CD8-positive, alpha-beta memory T cell (primary cell): ENCODE measurements at places on chromosomes 2 and 18.

GRCh38 chr2:42267530-42267929 lies 93.5 kb downstream of the COX7A2L start:
- no peak for DNase-seq

GRCh38 chr2:145813481-145813880 lies 1293.6 kb upstream of the ZEB2 start:
- DNase-seq: no peak

GRCh38 chr2:71748227-71748626 lies 294.9 kb downstream of the DYSF start:
- no peak for DNase-seq

DNA sequence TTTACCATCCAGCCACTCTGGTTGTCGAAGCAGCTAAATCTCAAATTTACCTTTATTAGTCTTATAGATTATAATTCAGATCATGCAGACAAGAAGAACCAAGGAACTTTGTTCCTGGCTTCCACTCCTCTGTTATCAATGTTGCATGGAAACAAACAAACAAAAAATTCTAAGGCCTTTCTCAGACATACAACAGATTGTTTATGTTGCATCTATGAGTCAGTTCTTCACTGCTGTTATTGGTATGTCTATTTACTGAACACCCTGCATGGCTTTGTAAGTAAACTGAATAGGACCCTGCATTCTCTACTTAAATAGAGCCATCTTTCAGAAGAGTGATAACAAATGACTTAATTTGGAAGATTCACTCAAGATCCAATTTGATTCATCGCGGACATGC lies 1.6 kb upstream of the ANKRD44 start:
- DNase-seq: no peak

DNA sequence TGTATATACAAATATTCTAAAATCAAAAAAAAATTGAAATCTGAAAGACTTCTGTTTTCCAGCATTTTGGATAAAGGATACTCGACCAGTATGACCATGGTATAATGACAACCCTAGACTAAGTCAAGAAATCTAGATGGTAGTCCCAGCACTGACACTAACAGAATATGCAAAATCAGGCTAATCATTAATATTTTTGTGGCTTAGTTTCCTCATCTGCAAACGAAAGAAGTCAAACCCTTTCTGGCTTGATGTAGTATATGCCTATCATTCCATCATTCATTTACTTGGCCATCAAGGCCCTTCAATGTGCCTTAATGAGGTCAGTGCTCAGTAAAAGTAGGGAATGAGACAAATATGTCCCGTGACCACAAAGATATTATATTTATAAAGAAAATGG lies 83.5 kb downstream of the NCKAP5 start:
- DNase-seq: no peak

DNA sequence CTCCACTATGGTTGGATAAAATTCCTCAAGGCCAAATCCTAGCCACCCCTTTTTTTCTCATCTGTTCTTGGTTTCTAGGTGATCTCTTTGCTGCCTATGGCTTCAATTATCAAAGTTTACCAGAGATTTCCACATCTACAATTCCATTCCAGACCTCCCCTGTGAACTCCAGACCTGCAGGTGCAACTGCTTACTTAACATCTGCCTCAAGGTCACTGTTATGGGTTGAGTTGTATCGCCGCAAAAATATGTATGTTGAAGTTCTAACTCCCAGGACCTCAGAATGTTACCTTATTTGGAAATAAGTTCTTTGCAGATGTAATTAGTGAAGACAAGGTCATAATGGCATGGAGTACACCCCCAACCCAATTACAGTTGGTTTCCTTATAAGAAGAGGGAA lies 60.4 kb upstream of the SOS1 start:
- DNase-seq: no peak

DNA sequence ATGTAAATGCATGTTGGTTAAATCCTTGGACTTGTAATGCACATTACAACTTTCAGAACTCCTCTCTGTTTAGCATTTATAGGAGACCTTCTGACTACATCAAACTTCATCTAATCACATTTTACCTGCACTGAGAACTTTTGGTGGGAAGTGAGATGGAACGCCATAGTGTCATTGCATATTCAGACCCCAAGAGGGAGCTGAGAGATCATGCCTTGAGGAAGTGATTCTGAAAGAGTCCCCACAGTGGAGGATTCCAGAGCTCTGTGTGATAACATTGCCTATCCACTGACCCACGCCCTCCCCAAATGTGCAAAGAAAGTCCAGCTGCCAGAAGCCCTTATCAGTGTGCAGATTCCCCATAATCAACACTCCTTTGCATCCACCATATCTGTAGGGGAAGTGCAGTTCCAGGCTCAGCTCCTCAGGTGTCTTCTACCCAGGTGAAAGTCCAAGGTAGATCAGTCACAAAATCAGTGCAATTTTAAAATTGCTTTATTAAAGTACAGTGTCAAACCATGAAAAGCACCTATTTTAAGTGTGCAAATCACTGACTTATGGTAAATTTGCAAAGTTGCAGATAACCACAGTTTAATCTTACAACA lies 212.4 kb downstream of the RPIA start:
- no peak for DNase-seq

- DNase-seq: no peak
These were observed 16.5 kb downstream of the LPIN1 start for GRCh38 chr2:11762799-11763461.

DNA sequence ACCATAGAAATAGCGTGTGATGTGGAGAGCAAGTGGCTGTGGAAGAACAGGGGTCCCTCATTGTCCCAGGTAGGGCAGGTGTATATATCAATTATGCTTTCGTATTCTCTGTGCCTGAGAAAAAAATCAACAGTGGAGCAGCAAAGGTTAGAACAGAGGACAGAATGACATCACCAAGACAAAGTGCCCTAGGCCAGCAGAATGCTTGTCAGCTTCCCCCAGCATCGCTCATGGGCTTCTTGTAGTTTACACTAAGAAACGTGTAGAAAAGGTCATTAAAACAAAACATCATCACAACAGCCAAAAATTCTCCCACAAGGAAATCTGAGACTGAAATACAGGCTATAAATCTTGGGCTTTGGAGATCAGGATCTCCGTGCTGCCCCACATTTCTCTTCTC lies 288.0 kb downstream of the TDRD15 start:
- DNase-seq: no peak

DNA sequence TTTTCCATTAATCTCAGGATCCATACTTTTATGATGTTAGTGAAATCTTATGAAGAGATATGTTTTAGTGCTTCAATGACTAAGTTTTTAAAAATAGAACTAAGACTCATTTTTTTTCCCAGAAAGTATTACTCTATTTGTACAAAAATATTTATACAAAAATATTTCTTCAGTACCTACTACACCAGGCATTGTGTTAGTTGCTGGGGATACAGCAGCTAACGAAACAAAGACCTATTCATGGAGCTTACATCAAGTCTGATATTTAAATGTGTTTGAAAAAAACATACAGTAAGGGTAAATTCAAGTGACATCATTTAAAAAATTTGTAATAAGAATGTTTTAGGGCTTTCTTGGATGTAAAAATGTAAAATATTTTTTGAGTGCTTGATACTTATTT lies 11.6 kb downstream of the VAPA start:
- no peak for DNase-seq

- DNase-seq: no peak
These were observed 1.4 kb downstream of the GMPPA start for GRCh38 chr2:219500135-219500534.

GRCh38 chr18:67705748-67706147 lies 189.2 kb upstream of the DSEL start:
- DNase-seq: no peak

- DNase-seq: no peak
These were observed 442.3 kb upstream of the HNMT start for GRCh38 chr2:137521653-137522619.

GRCh38 chr2:147165697-147166382 lies 679.0 kb upstream of the ACVR2A start:
- DNase-seq: no peak

- no peak for DNase-seq
These were observed 177.8 kb upstream of the HAAO start for GRCh38 chr2:42970151-42970550.

GRCh38 chr18:29644276-29644675 lies 1398.3 kb downstream of the DSC3 start:
- DNase-seq: no peak

DNA sequence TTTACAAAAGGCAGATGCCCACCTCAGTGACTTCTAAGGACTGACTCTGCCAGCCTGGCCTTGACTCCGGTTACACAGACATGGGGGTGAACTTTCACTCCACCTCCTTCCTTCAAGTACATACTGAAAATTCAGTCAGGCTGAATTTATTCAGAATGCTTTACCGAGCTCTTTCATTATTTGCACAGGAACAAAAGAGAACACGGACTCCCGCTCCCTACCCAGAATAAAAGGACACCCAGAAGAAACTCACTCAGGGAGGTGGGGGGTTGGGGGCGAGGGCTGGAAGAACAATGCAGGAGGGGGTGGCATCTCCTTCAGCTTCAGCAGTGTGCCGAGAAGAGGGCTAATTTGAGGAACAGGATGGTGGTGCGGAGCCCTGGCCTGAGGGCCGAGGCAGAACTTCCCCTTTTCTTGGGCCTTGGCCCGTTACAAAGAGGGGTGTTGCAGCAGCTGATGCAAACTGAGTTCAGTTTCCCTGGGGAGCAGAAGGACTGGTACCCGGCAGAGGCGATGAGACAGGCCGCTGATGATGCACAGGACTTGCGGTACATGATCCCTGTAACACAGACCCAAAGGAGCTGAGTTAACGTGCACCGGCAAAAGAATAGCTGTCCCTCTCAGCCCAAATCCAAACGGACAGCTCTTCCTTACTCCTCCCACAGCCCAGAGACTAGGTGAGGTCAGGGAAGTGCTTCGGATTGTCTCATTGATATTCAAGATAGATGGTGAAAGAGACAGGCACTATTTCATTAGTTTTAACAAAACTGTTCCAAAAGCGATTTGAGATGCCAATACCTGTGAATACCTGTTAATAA lies 24.1 kb downstream of the LYPD1 start:
- no peak for DNase-seq

DNA sequence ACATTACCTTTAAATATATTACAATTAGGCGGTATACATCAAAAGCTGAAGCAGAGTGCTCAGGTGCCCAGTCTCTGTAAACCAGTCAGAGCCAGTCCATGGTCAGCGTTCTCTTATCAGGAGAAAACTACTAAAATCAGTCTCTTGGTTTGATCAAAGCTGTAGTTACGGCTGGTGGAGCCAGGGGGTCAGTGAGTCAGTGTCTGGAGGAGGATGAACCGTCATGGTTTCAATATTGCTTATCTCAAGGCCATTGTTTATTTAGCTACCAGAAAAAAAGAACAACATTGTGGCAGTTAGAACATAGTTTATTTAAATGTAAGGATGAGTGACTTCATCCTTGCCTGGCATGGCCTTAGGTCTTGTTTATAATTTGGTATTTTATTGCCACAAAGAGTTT lies 71.3 kb upstream of the NYAP2 start:
- DNase-seq: no peak

- DNase-seq: no peak
These were observed 60.3 kb downstream of the MGAT5 start for GRCh38 chr2:134314202-134314601.

DNA sequence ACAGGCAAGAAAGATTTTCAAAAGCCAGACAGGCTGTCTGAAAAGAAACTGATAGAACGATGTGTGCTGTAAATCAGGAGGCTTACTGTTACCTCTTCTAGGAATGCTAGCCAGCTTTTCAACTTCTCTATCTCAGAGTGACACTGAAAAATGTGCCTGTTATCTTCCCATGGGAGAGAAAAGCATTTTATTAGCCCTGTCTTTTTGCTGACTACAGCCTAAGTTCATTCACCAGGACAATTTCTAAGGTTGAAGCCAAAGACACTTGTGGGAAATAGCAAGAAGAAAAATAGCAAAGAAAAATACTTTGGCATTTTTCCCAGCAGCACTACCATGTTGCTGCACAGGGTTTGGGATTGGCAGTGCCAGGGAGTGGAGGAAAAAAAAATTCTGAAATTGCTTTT lies 34.0 kb downstream of the ABCB11 start:
- DNase-seq: no peak

GRCh38 chr2:62806231-62806630 lies 100.7 kb downstream of the EHBP1 start:
- no peak for DNase-seq
